ENCODE measurements at places on chromosomes 11 and 22. TPM values are rescaled to one million over a fixed set of nuclear protein-coding genes. Genes with fewer than 3 reads are reported as not detected.

TENM4 gene
- total RNA-seq, result 2.3 TPM

CTSC gene
- 210 TPM for total RNA-seq

FAR1 gene
- total RNA-seq, result 70.1 TPM

CSF2RB gene
- total RNA-seq, result 19.1 TPM

CLDN5 gene
- 569 TPM for total RNA-seq

OR5D18 gene
- total RNA-seq, result not detected

OMP gene
- total RNA-seq, result not detected

OR6M1 gene
- total RNA-seq, result not detected

Data from epithelial cell of umbilical artery (primary cell).